Fibroblast of skin of right quadriceps (primary cell): ENCODE measurements at places on chromosomes 1 and 21.

- DNase-seq: peak; percentile 8
Observed at GRCh38 chr1:58047265-58047858, 499.2 kb downstream of the OMA1 start.

GRCh38 chr1:19643602-19644394, at the start of gene NBL1:
TSS of gene NBL1 (plus strand) at chr1:19644311. CDS start at chr1:19655031, 10,720 bp downstream.
- peak; percentile 57 for DNase-seq

DNA sequence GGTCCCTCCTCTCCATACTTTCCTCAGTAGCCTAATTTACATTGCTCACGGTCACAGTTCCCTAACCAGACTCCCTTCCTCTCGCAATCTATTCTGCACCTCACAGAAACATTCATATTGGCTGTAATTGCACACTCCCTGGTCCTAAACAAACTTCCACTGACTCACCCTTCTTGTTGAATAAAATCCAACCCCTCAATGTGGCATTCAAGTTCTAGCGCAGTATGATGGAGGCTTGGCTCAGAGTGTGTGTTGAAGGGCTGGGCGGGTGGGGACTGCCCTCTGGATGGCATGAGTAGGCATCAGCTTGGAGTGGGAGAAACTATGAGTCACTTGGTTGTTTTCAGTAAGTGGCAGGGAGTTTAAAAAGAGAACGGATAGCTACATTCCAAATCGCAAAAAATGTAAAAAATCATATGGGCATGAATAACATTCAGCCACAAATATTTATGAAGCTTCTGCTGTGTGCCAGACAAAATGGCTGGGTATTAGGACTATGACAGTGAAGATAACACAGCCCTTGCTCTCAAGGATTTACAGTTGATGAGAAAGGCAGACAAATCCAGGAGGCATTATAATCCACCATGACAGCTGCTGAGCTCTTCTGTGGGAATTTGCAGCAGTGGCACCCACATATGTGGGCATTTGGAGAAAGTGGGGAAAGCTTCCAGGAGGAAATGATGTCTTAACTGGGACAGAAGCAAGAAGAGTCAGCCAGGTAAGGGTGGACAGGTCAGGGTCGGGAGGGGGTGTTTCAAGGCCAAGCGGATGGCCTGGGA, 42.2 kb upstream of the LYST start:
- DNase-seq: peak; percentile 81

GRCh38 chr1:234292011-234292410, 81.2 kb upstream of the COA6 start:
- no peak for DNase-seq

- DNase-seq: no peak
Observed at GRCh38 chr1:29521811-29522580, 285.7 kb downstream of the PTPRU start.

- no peak for DNase-seq
Observed at GRCh38 chr1:25575191-25575590, 31.8 kb downstream of the LDLRAP1 start.

DNA sequence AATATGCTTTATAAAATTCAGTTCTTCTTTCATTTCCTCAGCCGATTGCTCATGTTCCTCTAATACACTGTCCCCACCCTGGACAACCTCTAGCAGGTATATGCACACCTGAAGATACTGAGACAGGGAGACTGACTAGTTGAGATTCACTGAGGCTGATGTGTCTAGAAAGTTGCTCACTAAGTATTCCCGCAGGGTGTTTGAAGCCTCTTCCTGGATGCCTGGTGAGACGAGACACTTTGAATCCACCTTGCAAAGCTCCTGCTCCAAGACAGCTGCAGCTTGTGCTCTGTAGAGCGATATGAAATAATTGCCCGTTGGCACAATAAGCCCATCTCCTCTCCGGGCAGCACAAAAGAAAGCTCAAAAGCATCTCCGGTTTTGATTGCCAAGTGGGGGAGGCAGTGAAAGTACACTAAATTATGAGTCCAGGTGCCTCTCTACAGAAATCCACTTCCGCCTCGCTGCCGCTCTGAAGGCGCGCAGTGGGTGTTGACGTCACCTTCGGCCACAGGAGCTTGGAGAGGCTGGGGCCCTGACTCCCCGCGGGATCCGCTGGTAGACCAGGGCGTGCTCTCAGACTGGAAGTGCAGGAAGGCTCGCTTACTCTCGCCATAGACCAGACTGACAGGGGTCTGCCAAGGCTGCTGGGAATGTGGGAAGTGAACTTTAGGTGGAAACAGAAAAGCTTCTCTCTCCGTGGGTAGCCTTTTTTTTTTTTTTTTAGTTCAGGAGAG, 46.3 kb downstream of the GPA33 start:
- DNase-seq: no peak

- DNase-seq: no peak
Observed at GRCh38 chr1:153415850-153416570, at the start of gene S100A7A. TSS of gene S100A7A (plus strand) at chr1:153416520. CDS start at chr1:153418083, 1,563 bp downstream.

- DNase-seq: no peak
Observed at GRCh38 chr1:38745476-38746401, 113.8 kb downstream of the RRAGC start.

- no peak for DNase-seq
Observed at GRCh38 chr21:17646790-17647189, 34.1 kb upstream of the BTG3 start.

- peak; percentile 64 for DNase-seq
Observed at GRCh38 chr1:89518221-89518631, 6.4 kb upstream of the LRRC8B start.

GRCh38 chr1:55478742-55479141, 263.6 kb upstream of the USP24 start:
- peak; percentile 52 for DNase-seq

GRCh38 chr1:53878492-53879105, 11.0 kb downstream of the YIPF1 start:
- DNase-seq: peak; percentile 46

DNA sequence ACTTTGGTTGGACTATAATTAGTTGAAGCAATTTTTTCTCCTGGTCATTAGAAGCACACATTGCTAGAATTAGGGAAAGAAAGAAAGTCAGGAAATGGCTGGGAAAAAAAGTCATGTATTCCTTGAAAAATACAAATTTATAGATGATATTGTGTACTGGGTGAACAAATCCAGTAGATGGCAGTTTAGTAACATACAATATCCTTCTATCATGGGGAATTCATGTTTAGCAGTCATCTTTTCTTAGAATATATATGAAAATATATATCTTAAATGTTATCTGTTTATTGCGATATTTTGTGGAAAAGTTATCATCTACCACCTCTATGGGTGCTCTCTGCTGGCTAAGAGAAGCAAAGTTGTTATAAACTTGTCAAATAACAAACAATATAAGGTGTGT, 13.1 kb upstream of the ZRANB2 start:
- peak; percentile 13 for DNase-seq

DNA sequence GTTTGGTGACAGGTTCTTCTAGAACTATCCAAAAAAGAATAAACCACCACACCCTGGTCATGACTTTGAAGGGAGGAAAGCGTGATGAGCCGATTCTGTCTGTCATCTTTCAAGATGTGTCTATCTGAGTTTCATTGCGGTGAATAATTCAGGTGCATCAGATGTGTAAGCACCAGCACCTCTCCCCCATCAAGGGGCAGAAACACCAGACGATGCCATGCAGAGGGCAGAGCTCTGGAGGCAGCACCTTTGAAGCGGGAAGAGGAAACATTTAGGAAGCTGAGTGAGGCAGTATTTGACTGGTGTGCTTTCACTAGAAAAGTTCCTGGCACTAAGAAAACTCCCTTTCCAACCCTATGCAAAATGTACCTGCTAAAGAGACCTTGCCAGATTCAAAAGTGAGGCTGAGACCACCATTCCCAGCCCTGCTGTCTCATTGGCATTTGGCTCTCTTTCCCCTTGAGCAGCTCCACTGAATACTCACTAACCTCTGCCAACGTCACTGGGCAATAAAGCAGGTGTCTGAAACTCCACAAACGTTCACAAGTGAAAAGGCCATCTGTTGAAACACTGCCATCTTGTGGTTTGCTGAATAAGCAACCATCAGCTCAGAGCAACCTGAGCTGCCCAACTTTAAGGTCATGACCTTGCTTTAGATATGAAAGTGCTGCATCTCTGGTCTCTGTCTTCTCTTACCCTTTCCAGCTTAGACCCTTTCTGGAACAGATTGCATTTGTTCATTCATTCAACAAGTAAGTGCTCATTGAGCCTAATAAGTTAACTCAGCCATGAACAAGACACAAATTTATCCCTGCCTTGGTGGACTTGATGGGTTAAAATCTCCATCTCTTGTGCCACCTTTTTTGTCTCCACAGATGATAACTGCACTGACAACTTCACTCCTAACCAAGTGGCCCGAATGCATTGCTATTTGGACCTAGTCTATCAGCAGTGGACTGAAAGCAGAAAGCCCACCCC, 228.6 kb downstream of the PAPPA2 start:
- peak; percentile 54 for DNase-seq

GRCh38 chr1:200525090-200525987, 95.2 kb downstream of the KIF14 start:
- peak; percentile 73 for DNase-seq

GRCh38 chr1:14894811-14895560, 258.6 kb upstream of the TMEM51 start:
- DNase-seq: no peak

DNA sequence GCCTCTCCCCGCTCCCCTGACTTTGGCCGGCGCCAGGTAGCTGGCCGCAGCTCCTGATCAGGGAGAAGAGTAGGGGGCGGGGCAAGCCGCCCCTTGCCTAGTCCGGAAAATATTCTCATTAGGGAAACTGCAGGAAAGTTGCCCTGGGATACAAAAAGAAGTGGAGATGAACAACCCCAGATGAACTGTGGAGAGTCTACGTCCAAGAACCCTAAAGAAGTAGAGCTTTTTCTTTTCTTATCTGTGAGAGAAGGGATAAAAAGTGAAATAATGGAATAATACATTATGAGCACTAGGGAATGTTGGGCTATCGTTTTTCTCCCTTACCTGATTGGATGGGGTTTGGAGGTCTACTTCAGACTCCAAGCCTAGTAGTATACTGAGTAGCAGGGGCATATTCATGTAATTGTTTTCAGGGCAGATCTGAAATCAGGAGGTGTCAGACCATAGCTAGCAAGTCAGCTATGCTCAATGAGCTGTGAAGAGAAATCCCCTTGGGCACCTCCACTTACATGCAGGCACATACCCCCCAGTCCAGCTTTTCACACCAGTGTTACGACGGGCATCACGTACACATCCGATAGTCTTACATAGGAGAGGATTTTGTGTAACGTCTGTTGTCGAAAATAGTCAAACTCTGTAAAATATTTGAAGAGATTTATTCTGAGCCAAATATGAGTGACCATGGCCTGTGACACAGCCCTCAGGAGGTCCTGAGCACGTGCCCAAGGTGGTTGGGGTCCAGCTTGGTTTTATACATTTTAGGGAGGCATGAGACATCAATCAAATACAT, 1.7 kb upstream of the DUSP10 start:
- no peak for DNase-seq

DNA sequence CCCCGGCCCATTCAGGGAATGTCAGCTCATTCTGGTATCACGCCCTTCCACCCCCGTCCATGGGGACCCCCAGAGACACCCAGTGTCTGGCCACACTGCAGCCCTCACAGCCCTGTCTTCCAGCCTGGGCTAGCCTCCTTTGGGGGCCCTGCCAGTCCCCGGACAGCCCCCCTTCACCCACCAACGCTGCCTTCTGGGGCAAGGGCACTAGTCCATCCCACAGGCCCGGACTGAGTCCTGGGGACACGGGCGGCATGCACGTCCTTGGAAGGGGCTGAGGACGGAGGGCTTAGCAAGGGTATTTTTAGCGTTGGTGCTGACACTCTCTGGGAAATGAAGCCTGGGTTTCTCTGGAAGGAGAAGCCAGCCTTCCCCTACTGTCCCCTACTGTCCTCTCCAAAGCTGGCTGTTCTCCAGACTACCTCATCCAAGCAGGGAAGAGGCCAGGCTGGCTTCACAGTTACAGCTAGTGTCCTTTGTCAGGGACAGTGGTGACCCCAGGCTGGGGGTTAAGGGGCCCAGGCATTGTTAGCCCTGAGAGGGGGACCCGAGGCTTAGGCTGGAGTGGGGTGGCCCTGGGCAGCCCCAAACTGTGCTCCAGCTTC, 39.5 kb downstream of the COQ8A start:
- DNase-seq: no peak

GRCh38 chr1:234532503-234532922, 53.5 kb upstream of the TARBP1 start:
- DNase-seq: no peak
